ENCODE measurements at places on chromosomes 16 and 17.

DNA sequence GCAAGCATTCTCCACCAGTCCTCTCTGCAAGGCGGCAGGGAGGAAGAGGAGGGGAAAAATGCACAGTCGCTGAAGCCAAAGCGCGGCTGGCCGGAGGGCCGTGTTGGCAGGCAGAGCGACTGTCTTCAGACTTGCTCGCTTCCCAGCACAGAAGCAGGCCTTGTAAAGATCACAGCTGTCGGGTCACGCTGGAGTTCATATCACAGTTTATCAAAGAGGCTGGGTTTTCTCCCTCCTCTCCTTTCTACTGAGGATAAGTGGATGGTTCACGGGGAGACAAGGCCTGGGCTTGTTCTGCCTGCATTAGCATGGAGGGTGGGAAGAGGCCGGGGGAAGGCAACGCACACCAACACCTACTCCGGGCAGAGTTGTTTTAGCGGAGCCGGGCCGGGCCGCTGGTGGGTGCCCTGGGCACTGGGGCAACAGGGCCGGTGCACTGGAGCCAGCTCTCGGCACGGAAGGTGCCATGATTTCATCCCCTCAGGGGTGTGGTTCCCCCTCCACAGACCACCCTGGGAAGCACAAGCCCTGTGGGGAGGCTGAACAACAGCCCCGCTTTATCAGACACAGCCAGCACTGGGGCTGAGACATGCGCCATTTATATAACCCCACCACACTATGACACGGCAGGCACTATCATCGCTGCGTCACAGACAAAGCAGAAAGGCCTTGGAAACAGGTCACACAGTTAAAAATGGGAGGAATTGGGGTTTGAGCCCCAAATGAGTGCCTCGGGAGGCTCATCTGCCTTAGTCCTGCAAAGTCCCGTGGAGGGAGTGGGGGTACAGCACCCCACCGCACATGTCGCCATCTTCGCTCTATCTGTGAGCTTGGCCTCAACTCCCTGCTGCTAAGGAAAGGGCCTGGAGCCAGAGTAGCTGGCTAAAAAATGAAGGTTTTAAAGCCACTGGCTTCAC, 40.3 kb upstream of the MTSS2 start:
- DNase-seq, result no peak

- DNase-seq, result no peak
Measured at GRCh38 chr16:2054543-2055245, 6.9 kb downstream of the TSC2 start.

- DNase-seq, result no peak
Measured at GRCh38 chr17:48542114-48542656, 2.7 kb downstream of the HOXB2 start.

- peak; percentile 82 for DNase-seq
Measured at GRCh38 chr17:47802341-47803022, 19.1 kb downstream of the OSBPL7 start.

DNA sequence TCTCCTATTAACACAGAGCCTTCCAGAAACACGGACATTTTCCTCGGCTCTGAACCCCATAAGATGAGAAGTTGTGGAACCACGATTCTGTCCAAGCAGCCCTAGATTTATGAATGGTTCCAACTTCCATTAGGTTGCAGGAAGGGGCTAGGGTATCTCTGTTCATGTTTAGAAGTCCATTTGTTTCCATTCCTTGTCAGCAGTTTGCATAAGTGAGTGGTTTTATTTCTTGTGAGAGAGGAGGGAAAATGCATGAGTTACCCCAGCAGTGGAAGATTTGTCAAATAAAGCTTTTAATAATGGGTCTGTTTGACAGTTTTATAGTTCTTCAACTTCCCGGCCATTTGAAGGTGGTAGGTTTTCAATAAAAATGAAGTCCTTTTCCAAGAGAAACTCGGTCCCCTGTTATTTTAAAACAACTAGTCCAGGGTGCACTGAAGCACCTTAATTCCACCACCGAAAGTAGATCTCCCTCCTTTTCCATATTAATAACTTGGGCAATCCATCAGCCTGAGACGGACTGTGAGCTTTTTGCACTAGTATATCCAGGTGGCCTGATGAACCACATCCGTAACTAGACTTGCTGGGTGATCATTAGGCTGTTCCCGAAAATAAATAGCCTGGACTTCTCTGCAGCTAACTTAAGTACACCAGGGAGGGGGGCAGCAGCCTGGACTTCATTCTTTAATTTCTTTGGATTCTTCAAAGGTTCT, 181.3 kb downstream of the TMEM114 start:
- no peak for DNase-seq

GRCh38 chr17:77869665-77870132, 88.8 kb upstream of the TNRC6C start:
- no peak for DNase-seq
